T-helper 2 cell treated with Interferon-gamma antibody and Interleukin-4, amounts not matched to agents 100 ng/mL and 5 ng/mL, for 36 hours (primary cell): ENCODE measurements at places on chromosomes 12 and 14. TPM values are rescaled to one million over a fixed set of nuclear protein-coding genes. Genes with fewer than 3 reads are reported as not detected.

FGF23 gene
- total RNA-seq = not detected in 2 replicates

EMC9 gene
- total RNA-seq = 22.1 and 23.3 TPM in 2 replicates

HIP1R gene
- total RNA-seq = 31.8 TPM in 2 replicates

DDN gene
- total RNA-seq = 0.16 and 0.23 TPM in 2 replicates

TTC9 gene
- total RNA-seq = 13.1 and 13.6 TPM in 2 replicates
